Activated T-cell treated with anti-CD3 and anti-CD28 coated beads, Interleukin-2, amount 50 U/mL, for 72 hours (primary cell): ENCODE measurements at places on chromosomes 6 and 20.
A peak's percentile ranks its signal among the peaks of the same experiment; 100 is the strongest.

DNA sequence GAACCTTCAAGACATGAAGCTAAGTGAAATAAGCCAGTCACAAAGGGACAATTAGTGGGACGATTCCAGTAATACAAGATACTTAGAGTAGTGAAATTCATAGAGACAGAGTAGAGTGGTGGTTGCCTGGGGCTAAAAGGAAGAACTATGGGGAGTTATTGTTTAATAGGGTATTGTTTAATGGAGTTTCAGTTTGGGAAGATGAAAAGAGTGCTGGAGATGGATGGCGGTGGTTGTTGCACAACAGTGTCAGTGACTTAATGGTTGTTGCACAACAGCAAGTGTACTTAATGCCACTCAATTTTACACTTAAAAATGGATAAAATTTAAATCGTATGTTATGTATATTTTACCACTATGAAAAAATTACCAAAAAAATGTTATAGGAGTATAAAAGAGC is 209.7 kb upstream of the TENT5A start:
- no peak for DNase-seq

GRCh38 chr6:159043947-159044346 is 844 bp downstream of the TAGAP start:
- no peak for DNase-seq

DNA sequence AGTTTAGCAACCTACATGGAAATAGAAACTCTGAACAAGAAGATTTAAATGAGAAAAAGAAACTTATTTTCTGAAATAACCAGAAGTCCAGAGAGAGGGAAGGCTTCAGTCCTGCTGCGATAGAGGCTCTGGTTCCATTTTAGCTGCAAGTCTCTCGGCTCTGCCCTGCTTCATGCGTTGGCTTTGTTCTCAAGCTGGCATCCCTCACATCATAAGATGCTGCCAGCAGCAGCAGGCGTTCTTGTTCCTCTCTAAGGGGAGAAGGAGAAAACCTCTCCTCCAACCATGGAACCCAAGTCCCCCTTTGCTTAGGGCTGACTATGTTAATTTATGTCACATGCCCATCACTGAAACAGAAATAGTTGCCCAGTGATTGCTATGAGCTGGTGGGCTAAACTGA is 46.4 kb upstream of the PMEPA1 start:
- no peak for DNase-seq

DNA sequence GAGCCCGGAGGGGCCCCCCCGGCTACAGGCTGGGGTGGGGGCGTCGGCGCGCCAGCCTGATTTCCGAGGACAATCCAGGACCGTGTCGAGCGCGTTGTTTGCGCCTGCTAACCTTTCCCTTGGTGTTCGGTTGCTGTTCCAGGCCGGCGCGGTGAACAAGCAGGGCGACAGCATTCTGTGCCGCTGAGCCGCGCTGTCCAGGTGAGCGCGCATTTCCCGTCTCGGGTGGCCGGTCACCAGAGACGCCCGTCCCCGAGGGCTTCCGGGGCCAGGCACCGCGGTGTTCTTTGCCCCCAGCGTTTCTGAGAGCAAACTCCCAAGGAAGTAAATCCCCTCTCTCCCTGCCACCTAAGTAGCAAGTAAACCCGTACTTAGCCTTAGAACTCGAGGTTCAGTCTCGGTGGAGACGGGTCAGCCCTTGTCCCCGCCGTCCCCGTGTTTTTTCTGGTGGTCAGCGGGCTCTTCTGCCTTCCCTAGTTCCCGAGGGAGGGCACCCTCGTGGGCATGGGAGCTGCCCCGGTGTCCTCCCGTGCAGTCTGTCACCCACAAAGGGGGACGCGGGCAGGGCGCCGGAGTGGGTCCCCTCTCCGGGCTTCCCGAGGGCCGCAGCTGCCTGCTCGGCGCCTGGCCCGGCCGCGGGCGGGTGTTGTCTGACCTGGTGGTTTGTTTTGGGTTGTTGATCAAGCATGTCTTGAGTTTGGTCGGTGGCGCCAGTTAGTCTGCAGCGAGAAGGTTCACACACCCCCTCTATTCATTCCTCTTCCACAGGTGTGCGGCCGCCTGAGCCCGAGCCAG is 1.5 kb downstream of the ID4 start:
- DNase-seq = no peak

GRCh38 chr6:156434795-156435190 is 342.4 kb upstream of the ARID1B start:
- DNase-seq = no peak

DNA sequence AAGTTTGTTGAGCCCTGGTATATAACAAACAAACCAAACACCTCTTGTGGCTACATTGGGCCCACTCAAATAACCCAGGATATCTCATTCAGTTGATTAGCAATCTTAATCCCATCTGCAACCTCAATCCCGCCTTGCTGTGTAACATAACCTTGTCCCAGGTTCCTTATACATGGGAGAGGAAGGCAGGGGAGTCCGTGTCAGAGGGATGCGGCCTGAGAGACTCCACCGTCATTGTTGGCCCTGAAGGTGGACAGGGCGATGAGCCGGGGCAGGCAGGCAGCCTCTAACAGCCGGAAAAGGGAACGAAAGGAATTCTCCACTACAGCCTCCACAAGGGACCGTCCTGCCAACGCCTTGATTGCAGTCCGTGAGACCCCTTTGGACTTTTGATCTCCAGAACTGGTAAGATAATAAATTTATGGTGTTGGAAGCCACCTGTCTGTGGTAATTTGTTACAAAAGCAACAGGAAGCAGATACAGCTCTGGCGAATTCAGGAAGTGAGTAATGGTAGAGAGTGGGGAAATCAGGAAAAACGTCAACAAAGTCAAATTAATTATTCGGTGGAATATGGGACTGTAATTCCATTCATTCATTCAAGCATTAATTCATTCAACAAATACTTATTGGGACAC is 124.5 kb upstream of the SALL4 start:
- no peak for DNase-seq

DNA sequence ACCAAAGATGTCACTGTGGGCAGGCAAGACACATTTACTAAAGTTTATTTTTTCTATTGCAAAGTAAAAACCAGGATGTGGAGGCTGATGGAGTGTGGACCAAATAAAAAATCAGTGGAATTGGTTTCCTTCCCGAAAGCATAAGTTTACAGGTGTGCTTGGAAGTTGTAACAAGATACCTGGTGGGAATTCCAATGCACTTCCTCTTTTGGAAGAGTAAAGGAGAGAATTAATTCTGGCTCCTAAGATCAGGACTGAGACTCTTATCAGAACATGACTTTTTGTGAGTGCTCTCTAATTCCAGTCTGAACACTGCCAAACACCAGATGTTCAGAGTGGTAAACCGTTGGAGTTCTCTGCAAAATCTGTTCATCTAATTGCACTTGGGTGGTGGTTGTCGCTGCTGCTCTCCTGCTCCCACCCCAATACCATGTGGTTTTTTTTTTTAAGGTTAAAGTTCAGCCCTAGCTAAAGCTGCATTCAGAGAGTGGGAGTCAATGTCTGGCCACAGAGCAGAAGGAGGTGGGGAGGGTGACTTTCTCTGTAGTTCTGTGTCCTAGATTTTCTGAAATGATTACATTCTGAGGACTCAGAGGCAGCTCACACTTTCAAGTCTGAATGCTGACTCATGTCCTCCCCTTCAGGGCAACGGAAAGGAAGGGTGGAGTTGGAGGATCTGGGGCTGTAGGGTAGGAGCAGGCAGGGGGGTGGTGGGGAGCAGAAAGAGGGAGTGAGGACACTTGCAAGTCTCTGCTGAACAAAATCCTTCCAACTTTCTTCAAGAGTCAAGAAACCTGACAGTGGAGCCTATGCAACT is 275.8 kb upstream of the PRDM1 start:
- DNase-seq = peak; percentile 64

- no peak for DNase-seq
Observed at GRCh38 chr20:52800734-52801627, 171.2 kb upstream of the TSHZ2 start.

DNA sequence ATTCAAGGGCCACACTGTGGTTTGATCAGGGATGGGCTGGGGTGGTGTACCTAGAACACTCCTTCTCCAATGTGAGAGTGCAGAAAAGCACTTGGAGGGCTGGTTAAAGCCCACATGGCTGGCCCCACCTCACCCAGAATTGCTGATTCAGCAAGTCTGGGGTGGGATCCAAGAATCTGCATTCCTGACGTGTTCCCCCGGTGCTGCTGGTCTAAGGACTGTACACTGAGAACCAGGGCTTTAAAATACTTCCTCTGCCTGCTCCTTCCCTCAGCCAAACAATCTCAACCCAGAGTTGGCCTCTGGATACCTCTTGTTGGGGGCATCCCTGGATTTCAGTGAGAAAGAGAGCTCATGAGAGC is 13.4 kb upstream of the OCSTAMP start:
- no peak for DNase-seq

DNA sequence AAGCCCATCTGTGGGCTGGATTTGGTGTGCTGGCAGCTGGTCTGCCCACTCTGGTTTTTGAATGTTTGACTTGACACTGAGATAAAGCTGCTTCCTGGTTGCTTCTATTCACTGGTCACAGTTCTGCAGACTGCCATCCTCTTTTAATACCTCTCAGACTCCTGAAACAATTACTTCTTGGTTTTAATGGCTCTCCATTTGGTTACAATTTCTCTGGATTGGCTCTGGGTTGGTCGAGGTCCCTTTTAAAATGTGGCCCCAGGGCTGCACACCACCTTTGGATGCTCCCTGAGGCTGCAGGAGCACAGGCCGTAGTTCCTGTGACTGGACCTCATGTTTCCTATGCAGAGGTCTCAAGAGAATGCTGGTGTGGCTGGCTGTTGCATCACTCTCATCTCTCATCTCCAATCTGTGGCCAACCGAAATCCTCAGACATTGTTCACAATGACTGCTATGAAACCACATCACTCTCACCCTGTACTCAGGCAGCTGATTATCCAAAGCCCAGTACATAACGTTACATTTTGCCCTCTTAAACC is 98.5 kb downstream of the INSM1 start:
- DNase-seq = peak; percentile 64

DNA sequence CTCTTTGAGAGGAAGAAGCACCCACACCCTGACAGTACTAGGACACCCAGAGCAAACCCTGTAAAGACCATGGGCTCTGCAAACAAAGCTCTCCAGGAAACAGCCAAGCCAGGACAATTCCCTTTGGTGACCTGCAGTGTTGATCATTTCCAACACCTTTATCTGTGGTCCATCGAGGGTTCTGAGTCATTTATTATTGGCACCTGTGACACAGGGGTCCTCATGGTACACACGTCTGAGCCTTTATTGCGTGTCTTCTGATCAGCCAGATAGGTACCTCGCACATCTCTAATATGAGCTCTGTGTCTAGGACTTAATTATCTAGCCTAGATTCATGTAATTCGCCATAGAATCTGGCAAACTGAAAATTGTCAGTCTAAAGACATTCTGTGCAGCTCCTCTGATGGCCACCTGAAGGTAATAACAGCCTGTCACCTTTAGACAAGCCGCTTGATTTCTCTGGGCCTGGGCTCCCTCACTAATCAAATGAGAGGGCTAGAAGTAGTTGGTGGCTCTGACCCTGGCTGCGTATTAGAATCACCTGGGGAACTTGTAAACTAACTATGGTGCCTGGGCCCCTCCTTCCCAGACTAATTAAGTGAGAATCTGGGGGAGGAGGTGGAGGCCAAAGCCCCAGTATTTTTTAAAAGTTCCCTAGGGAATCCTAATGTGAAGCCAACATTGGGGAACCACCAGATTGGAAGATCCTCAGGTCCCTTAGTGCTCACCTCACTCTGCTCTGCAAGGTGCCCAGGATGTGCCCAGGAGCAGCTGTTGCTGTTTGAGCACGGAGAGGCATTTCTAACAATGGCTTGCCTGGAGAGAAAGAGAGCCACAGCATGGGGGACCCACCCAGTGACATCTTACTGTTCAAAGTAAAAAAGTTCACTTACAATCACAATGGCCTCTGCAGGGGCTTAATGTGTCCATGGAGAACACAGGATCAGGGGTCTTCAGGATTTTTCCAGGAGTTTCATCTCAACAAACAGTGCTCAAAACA is 122.0 kb upstream of the ARID1B start:
- no peak for DNase-seq

DNA sequence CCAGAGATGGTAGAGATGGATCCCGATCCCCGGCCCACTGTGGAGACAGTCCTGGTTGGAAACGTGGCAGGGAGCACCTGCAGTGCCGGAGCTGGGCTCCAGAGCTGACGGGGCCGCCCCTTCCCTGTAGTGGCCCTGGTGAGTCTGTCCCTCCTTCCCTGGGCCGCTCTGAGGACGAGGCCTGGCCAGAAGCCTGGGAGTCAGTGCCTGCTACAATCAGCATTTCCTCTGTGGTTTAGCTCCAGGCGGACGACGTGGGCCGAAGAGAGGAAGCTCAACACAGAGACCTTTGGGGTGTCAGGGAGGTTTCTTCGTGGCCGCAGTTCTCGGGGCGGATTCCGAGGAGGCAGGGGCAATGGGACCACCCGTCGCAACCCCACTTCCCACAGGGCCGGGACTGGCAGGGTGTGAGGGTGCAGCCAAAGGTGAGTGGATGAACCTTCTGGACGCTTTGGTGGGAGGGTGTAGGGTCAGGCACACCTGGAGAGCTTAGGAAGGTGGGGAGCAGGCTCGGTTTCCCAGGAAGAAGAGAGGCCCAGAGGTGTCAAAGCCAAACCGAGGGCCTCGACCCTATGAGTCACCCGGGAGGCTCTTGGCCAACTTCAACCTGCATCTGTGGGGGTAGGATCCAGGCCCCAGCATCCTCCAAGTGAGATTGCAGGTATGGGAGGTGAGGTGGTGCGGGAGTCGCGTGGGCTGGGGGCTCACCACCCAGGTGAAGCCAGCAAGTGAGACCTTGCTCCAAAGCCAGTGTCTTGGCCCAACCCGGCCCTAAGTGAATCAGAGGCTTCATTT is 9.9 kb downstream of the PSMA7 start:
- DNase-seq = no peak

DNA sequence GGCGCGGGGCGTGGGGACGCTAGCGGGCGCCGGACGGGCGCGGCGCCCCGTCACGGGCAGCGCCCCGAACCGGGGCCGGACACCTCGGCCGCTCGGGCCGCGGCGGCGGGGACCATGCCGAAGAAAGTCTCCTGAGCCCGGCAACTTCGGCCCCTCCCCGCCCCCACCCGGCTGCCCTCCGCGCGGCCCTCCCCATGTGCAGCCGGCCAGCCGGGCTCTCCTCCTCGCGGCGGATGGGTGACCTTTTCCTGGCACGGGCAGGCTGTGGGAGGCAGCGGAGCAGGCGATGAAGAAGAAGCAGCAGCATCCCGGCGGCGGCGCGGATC is 278 bp downstream of the UST start:
- DNase-seq = peak; percentile 35

DNA sequence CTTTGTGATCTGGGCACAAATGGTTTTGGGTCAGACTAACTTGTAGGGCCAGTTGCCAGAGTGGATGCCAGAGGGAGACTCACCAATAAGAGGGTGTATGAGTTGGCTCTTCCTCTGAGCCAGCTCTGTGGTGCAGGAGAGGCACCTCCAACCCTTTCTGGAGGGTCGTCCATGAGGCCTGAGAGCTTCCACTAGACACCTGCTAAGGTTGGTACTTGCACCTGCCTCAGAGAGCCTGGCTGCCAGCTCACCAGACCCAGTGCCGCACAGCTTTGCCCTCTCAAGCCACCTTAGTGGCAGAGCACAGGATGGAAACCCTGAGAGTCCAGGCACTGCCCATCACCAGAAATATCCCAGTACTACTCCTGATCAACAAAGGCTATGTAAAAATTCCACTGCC is 504.3 kb downstream of the EYS start:
- no peak for DNase-seq
